ENCODE measurements at places on chromosomes 11 and 22.

- DNase-seq = no peak
Measured at GRCh38 chr11:130178441-130179339, 19.1 kb downstream of the ST14 start.

- DNase-seq = peak; percentile 0
Measured at GRCh38 chr11:30392221-30392784, 69.4 kb downstream of the ARL14EP start.

DNA sequence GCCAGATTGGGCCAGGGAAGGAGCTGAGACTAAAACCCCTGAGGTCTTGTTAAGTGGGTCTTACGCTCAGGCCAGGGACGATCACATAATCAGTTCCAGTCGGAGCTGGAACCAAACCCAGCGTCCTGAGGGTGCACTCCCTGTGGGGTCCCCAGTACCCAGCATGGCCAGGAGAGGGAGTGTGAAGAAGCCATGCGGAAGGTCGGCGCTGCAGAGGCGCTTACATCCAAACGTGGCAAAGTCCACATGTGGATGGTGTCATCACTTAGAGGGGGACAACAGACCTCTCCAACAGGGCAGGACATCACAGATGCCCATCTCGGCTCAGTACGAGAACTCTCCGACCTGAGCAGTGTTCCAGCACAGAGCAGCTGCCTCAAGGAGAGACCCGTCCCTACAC is 8.3 kb downstream of the ATP5MGL start:
- DNase-seq = no peak

GRCh38 chr11:38510041-38510440 is 1912.0 kb upstream of the RAG2 start:
- DNase-seq = no peak
